ENCODE measurements at places on chromosomes 3 and 15.

DNA sequence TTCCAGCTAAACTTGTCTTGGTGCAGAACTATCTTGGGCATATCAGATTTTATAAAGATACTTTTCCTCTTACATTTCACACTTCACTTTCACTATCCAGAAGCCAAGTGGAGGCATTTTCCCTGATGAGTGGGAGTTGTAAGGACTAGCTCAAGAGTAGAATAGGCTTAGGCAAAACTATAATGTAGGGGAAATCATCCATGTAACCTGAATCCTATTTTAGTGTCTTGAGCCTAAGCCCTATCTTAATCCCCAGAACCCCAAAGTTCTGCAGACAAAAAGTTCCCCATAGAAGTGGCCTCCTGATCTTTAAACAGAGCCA lies 42.2 kb upstream of the CD47 start:
- no peak for DNase-seq

- no peak for DNase-seq
Measured at GRCh38 chr3:61574854-61575253, 13.5 kb downstream of the PTPRG start.

DNA sequence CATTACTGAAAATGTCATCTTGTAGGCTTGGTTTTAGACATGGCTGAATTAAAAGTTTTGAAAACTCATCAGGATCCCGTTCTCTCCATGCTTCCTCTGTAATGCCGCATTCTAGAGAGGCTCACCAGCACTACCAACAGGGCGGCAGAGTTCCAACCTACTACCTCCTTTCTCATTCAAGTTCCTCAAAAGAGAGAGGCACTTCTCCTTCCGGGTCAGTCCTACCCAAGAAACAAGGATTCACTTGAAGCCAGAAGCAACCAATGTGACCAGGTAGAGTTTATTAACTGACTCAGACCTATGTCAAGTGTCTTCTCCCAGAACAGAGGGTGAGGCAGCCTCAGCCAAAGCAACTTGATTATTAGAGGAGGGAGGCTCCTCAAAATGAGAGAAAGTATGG lies 59.8 kb upstream of the GYG1 start:
- no peak for DNase-seq

DNA sequence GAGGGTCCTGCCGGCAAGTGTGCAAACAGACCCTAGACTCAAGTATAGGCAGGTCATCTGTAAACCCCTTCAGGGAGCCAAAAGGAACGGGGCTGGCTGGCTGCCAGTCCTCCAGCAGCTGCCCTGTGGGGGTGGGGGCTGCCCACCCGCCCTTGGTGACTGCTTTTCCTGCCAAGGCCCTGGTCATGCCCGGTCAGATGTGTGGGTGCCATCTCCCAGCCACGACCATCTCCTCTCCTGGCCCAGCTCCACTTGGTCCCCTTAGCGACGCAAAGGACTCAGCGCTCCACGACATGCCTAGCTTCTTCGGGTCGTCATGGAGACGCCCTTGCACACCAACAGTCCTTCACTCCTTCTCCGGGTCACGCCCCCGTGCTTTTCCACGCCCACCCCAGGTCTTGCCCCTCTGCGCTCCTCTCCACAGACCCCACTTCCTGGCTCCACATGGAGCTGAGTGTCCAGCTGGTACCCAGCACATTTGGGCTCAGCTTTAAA lies 2.4 kb downstream of the MUC4 start:
- DNase-seq, result no peak
